A375 (cell line): ENCODE measurements at places on chromosomes 12 and 14. TPM values are rescaled to one million over a fixed set of nuclear protein-coding genes. Genes with fewer than 3 reads are reported as not detected.

Gene GPR162
- 2.7 and 3.7 TPM in 2 replicates for total RNA-seq

Gene FGD6
- total RNA-seq: 3.9 and 4.9 TPM in 2 replicates

Gene NANOG
- not detected in 2 replicates for total RNA-seq

Gene CCDC88C
- 1.0 and 1.1 TPM in 2 replicates for total RNA-seq

Gene PSMC1
- total RNA-seq: 133 and 178 TPM in 2 replicates

Gene RGS6
- not detected in 2 replicates for total RNA-seq

Gene CD27
- not detected in 2 replicates for total RNA-seq

Gene RASAL1
- 0.50 and 1.2 TPM in 2 replicates for total RNA-seq

Gene CCDC177
- total RNA-seq: not detected in 2 replicates

Gene IFNG-AS1
- total RNA-seq: not detected in 2 replicates

Gene KRT83
- 0.08 and 0.19 TPM in 2 replicates for total RNA-seq

Gene KNTC1
- total RNA-seq: 53.8 and 57.8 TPM in 2 replicates

Gene VRTN
- not detected in 2 replicates for total RNA-seq

Gene RPS26
- 184 and 199 TPM in 2 replicates for total RNA-seq

Gene AHNAK2
- 12.6 and 14.7 TPM in 2 replicates for total RNA-seq

Gene SIX1
- total RNA-seq: 7.7 and 11.8 TPM in 2 replicates
